Activated CD8-positive, alpha-beta T cell treated with anti-CD3 and anti-CD28 coated beads for 36 hours (primary cell): ENCODE measurements at places on chromosomes 7 and 10. TPM values are rescaled to one million over a fixed set of nuclear protein-coding genes. Genes with fewer than 3 reads are reported as not detected.

Gene GDF2
- not detected for total RNA-seq

Gene LRRC4
- total RNA-seq = not detected

Gene PRR15
- total RNA-seq = not detected

Gene TAS2R5
- total RNA-seq = 0.83 TPM

Gene ADGRA1
- total RNA-seq = not detected

Gene EVX1
- total RNA-seq = not detected
